ENCODE measurements at places on chromosomes 5 and 9.
A peak's percentile ranks its signal among the peaks of the same experiment; 100 is the strongest.

DNA sequence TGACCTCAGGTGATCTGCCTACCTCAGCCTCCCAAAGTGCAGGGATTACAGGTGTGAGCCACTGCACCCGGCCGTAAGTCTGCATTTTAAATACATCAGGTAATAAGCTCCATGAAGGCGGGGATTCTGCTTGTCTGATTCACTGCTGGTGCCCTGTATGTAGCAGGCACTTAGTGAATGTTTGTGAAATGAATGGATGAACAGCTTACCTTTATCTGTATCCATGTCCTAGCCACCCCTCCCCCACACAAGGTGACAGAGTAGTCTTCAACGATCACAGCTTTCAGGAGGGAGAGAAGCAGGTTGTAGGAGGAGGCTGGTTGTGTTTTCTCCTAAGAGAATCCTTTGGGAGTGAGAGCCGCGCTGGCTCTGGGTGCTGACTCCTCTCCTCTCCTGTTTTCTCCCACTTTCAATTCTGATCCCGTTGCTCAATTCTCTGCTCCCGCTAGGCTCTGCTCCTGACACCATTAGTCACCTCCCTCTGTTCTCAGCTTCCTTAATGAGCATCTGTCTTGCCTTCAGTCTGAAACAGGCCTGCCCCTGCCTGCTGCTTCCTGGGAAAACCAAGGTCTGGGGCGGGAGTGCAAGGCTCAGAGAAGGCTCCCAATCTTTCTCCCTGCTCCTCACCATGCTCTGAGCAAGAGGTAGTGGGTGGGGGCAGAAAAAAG is 88.8 kb upstream of the CTNNA1 start:
- no peak for DNase-seq

DNA sequence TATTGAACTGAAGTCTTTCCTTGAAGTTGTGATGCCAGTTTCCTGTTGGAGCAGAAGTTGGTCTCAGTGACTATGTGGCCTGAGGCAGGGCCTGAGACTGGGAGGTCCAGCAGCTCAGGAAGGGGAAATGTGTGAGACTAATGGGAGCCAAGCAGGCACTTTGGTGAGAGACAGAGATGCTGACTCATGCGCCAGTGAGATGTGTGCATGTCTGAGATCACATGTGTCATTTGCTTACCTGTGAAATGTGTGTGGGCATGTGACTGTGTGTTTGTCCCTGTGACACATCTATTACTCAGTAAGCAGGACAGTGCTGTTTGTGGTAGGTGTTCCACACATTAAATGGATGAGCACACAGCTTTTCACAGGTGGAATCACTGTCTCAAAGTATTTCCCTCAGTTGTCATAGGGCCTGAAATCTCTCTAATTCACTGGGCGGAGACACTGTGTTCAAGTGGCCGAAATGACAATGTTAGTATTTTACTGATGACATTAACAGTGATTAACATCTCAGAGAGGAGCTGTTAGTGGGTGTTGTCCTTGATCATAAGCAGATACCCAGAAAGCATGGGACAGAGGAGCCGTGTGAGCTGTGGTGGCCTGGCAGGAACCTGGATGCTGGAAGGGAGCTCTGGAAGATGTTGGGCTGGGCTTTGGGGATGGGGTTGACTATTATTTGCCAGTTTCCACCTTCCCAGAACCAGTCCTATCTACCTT is 7.4 kb downstream of the NPR2 start:
- DNase-seq = no peak

- DNase-seq = no peak
Observed at GRCh38 chr5:88870285-88870684, 12.7 kb downstream of the MEF2C start.

DNA sequence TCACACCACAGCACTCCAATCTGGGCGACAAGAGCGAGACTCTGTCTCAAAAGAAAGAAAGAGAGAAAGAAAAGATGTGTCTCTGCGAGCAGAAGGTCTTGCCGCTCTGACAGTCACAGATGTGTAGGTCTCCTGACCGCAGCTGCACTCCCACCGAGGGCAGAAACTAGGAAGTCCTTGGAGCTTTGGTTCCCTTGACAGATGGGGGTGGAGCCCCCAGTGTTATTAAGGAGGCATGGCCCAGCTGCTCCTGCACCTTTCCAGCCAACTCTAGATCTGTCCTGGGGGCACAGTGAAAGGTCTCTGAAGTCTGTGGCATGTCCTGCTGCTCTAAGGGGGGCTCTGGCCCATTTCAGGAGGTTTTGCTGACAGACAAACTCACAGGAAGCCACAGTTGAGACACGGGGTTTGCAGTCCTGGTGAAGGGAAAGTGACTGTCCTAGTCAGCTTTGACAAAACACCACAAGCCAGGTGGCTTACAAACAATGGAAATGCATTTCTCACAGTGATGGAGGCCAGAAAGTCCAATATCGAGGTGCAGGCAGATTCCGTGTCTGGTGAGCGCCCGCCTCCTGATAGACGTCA is 9.0 kb upstream of the DIPK1B start:
- DNase-seq = no peak

GRCh38 chr9:94913550-94913949 is 187.1 kb downstream of the AOPEP start:
- DNase-seq = no peak

DNA sequence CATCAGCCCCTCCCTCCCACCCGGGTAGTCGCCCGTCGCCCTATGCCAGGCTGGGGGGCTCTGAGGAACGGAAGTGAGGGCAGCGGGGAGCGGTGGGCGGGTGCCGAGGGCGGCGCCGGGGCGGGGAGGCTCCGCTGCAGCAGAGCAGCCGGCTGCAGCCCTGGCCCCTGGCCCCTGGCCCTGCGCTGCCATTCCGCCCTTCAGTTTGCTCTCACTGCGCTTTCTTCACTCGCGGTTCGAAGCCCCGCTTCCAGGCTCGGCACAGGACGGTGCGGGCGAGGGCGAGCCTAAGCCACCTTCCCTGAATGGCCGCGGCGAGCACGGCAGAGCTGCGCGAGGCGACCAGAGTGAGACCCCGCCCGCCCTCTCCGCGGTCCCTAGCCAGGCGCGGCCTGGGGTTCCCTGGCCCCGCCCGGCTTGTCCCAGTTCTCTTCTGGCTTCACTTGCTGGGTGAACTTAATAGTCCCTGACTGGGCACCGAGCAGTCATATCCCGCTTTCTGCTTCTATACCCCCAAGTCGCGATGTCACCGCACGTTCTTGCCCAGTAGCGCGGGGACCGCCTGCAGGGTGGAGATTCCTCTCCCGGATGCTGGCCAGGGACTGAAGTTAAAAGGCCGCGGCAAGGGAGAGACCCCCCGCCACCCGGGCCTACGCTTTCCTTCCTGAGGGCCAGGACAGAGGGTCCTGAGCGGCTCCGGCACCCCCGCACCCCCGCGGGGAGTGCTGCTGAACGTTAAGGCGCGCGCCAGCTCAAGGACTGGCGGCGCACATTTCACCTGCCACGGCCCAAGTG is 623 bp upstream of the TRIM36 start:
- DNase-seq = no peak

DNA sequence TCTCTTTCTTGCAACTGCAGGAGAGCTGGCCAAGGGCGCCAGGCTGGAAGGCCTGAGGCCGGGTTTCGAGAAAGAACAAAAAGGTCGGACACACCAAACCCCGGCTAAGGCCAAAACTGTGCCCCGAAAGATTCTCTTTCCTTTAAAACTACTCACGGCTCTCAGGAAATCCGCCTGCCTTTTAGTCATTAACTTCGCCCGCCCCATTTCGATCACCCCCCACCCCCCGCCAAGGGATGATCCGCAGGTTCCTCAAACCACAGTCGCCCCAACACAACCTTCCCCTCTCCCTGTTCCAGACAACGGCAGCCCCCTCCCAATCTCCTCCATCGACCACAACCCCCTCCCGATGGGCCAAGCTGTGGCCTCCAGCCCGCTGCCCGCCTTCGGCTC is 536 bp downstream of the FEM1C start:
- DNase-seq = peak; percentile 38

DNA sequence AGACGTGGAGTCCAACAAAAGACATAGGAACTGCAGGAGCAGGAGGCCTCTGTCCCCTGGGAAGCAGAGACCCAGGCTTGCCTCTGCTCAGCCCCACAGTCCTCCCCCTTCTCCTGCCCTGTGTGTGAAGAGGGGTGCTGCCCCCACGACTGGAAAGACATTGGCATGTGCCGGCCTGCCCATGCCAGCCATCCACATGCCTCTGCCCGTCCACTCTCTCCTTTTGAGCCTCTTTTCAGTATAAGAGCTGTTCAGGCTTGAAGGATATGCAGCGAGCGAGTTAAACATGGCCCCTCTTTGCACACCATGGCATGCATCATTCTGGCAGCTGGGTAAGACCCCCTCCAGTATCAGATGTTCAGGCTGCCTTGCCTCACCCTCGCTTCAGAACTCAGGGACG is 159.7 kb upstream of the OTULINL start:
- DNase-seq = no peak

- DNase-seq = no peak
Observed at GRCh38 chr5:16413166-16413860, 52.3 kb downstream of the ZNF622 start.

DNA sequence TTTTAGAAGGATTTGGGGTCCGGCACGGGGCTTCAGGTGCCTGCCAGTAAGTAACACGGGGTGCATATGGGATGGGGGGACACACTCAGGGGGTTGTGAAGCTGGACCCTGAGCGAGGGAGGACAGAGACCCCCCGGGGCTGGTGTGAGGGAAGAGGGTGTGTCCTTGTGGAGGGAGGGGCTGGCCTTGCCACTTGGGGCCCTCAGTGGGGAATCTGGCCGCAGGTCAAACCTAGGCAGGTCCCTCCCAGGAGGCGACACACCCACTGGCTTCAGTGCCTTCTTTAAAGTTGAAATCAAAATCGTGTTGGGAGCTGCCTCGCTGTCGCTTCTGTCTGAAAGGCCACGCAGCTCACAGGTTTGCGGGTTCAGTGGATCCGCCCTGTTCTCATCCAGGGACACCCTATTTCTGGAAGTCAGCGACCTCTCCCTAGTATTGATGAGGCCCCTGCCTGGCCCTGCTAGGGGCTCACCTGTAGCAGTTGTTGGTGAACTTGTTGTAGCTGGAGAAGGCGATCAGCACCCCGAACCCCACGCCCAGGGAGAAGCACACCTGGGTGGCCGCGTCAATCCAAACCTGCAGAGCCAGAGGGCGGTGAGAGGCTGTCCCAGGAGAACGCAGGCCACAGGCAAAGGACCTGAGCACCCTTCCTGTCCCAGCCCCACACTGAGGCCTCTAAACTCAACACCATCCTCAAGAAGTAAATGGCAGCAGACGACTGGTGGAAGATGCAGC is 29.4 kb downstream of the SLC6A3 start:
- DNase-seq = no peak

DNA sequence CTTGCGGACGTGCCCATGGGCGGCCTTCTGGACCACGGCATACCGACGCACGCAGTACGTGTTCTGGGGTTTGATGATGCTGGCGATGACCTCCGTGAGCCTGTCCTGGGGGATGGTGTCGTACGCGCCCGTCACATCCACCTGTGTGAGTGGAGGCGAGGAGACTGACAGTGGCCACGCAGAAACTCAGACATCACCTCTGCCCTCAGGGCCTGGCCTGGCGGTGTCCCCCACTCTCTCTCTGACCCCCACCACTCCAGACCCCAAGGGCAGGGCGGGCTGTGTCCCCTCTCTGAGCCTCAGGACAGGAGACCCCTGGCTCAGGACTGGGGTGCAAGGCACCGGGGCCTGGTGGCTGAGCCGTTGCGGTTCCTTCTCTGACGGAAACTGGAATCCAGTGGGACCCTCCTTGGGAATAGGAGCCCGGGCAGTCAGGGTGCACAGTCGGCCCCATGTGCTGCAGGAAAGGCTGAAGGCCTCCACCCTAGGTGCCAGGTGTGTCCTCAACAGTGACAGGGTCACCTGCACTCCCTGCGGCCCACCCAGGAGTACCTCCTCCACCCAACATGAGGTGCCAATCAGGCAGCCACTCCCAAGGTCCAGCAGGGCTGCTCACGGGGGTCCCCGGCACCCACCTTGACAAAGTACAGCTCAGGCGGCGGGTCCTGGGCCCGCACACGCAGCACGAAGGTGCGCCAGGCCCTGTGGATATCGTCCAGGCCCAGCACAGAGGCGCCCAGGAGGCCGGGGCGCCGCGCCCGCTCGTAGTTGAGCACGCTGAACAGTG is 16.0 kb downstream of the TERT start:
- DNase-seq = no peak

GRCh38 chr9:138103111-138103848 is 225.7 kb downstream of the CACNA1B start:
- no peak for DNase-seq

DNA sequence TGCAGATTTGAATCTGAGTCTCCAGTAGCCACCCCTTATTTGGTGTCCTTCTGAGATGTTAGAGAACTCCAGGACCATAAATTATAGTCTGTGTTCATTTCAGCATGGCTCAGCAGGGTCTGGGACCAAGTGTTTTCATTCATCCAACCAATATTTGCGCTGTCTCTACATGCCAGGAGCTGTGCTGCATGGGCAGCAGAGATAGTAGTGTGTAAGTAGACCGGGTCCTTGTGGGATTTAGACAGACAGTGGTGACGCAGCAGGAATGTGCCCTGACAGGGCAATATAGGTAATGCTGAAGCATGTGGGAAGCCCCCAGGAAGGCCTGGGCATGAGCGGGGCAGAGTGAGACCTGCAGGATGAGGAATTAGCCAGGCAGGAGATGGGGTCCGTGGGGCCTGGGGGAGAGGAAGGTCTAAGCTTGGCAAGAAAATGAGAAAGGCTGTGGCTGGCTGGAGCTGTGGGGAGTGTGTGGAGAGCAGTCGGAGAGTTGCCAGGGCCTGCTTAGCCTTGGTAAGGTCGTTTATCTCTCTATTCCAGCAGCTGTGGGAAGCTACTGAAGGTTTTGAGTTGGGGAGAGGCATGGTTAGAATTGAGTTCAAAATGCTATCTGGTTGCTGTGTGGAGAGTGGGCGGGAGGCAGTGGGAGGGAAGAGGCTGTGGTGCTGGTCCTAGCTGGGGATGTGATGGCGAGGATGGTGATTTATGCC is 16.8 kb downstream of the STXBP1 start:
- DNase-seq = no peak

- no peak for DNase-seq
Observed at GRCh38 chr5:149829954-149830353, 99.8 kb downstream of the PPARGC1B start.

DNA sequence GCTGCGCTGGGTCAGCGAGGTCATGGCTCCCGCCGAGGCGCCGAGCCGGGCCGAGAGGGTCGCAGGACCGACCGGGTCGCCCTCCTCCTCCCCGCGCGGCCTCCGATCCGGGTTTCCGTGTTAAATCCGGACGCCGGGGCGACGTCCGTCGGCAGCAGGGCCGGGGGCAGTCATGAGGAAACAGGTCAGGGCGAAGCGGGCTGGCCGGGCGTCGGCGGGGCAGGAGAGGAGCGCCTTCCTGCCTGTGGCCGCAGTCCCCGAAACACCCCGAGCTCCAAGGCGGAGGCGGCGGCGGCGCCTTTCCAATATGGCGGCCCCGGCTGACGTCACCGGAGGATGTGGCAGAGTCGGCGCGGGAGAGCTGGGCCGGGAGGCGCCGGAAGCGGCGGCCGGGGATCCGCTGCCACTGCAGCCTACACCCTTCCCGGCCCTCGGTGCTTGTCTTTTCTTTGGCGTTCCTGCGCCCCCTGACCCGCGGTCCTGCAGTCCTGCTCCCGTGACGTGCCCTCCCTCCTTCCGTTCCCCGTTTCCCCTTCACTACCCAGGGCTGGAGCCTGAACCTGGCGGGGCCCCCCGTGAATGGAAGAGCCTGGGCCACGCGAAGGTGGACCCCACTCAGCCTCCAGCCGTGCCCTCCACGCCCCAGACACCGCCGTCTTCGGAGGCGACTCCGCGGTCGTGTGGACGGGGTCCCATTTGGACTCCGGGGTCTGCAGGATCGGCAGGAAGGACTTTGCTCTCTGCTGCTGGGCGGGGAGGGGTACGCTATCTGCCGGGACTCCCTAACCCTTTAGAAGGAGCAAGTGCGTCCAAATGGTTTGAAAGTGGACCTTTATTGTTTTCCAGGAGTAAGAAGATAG is at the start of gene GOLPH3:
GOLPH3 (minus strand) TSS at position 309 of the 860 bp plus-strand sequence; CDS start at position 24, 285 bp downstream.
- DNase-seq = peak; percentile 93
